Right hindlimb (tissue), 1 donor: ENCODE measurements at places on chromosomes 5 and 9.

- DNase-seq, result no peak
Observed at GRCh38 chr5:113027431-113027830, 50.8 kb downstream of the DCP2 start.

DNA sequence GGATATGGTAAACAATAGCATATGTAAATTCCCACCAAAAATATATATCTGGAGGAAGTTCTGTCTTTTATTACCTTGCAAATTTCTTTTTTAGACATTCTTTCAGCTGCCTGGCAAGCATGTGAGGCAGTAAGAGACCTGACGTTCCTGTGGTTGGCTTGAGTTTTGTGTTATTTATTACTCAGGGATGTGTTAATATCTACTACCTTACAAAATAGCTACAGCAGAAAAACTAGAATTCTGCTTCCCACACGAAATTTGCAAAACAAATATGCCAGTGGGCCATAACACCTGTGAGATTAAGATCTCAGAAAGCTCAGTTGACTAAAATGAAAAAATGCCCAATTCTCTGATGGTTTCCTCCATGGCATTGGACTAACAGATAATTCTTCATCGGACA, 274.2 kb downstream of the TMEM167A start:
- DNase-seq, result no peak

GRCh38 chr5:66694036-66694435, 97.8 kb downstream of the MAST4 start:
- no peak for DNase-seq

DNA sequence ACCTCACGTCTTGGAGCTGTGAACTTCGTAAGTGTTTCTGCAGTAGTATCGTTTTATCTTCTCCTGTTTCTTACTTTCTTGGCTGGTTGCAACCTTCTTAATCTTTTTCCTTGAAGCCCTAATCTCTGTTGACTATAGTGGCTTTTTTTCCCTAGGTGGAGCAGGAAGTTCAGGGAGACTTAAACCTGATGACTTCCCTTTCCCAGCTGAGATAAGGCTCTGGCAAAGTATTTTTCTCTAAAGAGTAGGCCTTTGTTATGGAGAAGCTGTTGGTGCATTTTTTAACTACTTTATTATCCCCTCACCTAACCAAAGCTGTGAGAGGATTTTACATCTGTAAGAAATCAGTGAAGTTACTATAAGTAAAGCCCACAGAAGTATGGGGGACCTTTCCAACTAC, 723.1 kb upstream of the RIOK2 start:
- DNase-seq, result no peak

- no peak for DNase-seq
Observed at GRCh38 chr9:3677541-3677940, 151.7 kb upstream of the RFX3 start.

DNA sequence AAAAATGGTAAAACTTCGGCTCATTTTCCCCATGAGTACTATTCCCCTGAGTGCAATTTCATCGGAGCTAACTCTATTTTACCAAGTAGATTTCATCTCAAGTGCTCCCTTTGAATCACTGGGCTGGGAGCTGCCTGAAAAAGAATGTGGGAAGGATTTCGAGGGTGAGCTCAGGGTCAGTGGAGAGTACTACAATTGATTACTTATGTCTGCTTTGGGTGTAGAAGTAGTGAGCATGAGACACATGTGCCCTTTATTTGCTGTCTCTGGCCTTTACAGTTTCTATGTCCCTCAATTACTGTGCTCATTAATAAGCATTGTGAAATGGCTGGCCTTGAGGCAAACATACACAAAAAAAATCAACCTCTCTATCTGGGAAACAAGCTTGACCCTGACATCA, 172.7 kb upstream of the RFX3 start:
- no peak for DNase-seq

DNA sequence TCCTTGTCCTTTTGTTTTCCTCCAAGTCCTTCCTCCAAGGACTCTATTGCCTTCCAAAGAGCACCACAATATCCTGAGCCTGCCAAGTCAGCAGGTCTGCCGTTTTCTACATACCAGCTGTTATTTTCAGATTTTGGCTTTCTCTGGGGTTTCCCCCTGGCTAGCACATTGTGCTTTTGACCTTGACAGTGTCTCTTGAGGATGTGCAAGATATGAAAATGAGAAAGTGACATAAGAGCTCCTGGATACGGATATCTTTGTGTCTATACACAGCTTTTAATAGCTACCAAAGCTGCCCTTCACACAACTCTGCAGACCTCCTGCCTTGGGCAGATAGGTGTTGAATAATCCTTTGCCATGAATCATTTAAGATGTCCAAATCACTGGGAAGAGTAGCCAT, 67.0 kb downstream of the HAPLN1 start:
- no peak for DNase-seq

- no peak for DNase-seq
Observed at GRCh38 chr5:142692321-142692894, 6.5 kb upstream of the FGF1 start.

GRCh38 chr9:123537809-123538208, 181.8 kb downstream of the CRB2 start:
- no peak for DNase-seq

GRCh38 chr5:117165068-117165467, 590.4 kb upstream of the SEMA6A start:
- DNase-seq, result no peak

DNA sequence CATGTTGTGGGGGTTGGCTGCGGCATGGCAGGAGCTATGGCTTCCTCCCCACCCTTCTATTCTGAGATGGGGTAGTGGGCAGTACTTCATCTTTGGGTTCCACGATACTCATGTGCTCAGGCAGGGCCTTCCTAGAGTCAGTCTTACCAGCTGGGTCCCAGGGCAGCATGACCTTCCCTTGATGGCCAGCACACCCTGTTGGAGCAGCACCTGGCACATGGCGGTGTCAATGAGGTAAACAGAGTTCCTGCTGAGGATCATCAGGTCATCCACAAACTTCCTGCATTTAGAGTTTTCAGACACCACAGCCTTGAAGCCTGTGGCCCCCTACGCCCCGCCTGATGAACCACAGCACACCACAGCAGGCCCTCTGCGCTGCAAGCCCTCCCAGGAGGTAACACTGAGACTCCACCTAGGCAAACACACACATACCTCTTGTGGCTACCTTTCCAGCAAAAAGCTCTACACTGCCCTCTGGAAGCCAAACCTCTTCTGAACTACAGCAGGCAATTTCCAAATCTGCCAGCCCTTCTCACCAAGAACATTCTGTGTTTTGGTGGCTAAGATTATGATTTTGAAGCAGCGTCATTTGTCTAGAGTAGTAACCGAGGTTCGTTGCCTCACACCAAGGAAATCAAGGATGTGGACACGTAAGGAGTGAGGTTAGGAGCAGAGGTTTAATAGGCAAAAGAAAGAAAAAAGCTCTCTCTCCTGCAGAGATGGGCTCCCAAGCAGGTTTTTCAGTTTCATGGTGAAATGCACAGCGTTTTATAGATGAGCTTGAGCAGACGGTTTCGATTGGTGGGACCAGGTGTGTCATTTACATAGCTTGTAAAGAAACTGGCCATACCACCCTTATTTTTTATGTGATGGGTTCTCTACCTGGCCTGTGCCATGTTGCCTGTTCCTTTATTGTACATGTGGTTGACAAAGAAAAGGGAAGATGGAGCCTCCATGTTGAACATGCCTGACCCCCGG, 20.3 kb upstream of the TMEM174 start:
- no peak for DNase-seq
